ENCODE measurements at places on chromosomes 12 and 14.

DNA sequence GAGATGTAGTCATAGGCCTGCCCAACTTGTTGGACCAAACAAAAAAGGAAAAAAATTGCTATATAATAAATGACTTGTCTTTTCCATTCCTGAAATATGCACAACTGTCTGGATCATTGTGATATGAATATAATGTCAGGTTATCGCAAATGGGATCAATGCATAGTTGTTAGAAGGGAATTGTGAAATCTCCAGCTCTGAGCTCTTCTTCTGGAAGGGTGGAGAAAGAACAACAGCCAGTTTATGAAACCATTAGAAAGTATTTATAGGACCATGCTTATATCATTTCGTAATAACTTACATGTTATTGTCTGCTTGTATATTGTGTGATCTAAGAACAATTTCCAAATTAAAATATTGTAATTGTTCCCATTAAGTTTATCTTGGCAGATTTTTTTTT, 35.7 kb upstream of the HIF1A start:
- no peak for DNase-seq

DNA sequence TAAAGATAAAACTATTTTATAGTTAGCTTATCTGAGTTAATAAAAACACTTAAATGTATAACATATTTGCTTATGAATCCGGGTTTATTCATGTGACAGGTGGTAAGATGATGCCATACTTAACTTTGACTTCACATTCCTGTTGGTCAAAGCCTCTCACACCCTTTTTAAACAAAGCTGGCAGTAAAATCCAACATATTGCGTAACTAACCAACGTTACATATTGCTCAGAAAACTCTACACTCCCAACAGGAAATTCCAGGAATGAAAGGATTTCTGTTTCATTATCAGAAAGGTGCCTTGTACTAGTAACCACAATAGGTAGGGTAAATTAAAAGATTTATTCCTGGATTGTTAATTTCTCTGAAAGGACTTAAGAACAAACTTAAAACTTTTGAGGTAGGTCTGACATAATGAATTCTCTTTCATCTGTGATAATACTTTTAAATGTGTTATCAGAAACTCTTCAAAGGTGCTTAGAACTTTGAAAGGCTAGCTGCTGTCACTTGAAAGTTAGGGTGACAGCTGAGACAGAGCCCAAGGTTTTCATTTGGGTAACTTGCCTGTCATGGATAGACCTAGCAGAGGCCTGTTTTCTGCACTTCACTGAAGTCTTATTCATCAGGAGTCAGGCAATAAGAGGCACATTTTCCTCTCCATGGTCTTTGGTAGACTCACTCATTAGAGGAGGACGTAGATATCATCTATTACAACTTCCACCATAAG, 23.8 kb upstream of the CATSPERB start:
- peak; percentile 29 for DNase-seq

- DNase-seq, result no peak
Observed at GRCh38 chr14:69551511-69551910, 23.2 kb downstream of the CCDC177 start.

DNA sequence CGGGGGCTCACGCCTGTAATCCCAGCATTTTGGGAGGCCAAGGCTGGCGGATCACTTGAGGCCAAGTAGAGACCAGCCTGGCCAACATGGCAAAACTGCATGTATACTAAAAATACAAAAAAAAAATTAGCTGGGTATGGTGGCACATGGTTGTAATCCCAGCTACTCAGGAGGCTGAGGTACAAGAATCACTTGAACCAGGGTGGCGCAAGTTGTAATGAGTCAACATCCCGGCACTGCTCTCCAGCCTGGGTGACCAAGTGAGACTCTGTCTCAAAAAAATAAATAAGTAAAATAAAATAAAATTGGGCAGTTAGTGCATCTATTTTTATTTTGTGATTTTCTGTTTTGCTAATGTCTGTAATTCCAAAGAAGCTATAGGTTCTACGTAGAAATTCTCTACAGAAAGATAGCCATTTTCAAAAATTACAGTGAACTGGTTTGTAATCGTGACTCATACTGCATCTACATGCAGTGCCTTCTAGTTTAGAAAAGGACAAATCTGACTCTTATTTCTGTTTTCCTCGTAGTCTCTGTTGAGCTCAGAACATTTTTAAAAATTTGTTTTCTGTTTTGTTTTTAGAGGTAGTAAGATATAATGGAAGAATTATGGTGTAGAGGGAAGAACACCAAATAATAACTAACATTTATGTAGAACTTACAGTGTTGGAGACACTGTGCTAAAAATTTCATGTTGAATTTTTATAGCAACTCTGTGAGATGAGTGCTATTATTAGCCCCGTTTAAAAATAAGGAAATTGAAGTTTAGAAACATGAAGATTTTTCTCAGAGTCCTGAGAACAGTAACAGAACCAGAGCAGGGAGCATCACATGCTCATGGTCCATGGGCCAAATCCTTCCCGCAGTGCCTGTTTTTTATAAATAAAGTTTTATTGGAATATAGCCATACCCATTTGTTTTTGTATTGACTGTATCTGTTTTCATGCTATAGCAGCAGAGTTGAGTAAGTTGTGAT, 201.2 kb downstream of the SYNE2 start:
- no peak for DNase-seq

DNA sequence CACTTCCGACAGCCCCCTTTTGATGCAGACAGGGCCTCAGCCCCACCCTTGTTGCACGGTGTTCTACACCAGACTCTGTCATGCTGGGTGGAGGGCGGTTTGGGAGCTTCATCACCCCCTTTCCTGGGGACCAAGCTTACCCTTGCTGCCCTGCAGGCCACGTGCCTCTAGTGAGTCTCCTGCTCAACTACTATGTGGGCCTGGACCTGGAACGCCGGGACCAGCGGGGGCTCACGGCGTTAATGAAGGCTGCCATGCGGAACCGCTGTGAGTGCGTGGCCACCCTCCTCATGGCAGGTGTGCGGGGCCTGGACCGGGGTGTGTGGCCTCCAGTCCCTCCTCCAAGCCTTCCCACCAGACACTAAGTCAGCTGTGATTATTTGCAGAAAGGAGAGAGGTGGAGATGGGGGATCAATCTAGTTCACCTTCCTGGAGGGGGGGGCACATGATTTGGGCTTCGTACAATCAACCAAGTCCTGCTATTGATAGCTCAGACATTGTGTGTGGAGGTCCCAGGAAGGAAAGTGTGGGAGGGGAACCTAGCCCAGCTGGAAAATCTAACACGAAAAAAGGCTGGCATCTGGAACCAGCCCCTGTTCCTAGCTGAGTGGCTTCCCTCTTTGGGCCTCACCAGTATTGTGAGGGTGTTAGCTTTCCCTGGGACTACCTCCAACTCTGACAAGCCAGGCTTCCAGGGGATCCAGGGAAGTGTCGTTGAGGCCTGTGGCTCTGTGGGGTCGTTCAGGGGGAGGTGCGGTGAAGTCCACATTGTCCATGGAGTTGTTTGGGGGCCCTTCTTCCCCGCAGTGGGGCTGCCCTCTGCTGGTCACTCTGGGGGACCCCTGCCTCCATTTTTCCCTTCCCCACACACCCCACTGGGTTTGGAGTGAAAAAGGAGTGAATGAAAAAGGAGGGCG, 1.6 kb downstream of the ANKRD33 start:
- no peak for DNase-seq

All from DMS53 (cell line).